ENCODE measurements at places on chromosomes 3 and 15. TPM values are rescaled to one million over a fixed set of nuclear protein-coding genes. Genes with fewer than 3 reads are reported as not detected.

GRCh38 chr3:172272698-172273097 lies 175.6 kb downstream of the GHSR start:
- DNase-seq: peak; percentile 79

DNA sequence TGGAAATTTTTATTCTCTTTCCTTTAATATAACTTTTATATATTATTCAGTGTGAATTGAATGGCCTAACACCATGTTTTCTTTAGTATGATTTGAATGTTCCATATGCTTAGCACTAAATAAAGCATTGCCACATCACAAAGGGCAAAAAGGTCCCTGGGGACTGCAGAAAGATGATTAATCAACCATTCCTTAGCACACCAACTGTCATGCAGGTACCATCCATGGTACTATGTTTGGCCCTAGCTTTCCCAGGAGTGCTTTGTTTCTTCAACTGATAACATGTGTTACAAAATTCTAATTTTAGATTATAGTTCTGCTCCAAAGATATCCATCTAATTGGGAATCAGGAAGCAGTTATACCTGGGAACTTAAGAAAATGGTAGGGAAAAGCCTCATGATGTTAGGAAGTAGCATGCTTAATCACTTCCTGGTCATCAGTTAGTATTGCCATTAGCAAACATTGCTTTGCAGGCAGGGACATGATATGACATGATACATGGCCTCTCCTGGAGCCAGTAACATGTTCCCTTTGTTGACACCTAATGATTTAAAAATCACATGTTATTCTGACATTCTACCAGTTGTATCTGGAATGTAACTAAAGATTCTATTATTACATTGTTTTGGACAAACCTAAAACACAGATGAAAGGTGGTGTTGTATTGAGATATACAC lies 712.6 kb upstream of the GBE1 start:
- no peak for DNase-seq

- DNase-seq: no peak
Measured at GRCh38 chr3:134235577-134236076, 15.0 kb downstream of the RYK start.

DNA sequence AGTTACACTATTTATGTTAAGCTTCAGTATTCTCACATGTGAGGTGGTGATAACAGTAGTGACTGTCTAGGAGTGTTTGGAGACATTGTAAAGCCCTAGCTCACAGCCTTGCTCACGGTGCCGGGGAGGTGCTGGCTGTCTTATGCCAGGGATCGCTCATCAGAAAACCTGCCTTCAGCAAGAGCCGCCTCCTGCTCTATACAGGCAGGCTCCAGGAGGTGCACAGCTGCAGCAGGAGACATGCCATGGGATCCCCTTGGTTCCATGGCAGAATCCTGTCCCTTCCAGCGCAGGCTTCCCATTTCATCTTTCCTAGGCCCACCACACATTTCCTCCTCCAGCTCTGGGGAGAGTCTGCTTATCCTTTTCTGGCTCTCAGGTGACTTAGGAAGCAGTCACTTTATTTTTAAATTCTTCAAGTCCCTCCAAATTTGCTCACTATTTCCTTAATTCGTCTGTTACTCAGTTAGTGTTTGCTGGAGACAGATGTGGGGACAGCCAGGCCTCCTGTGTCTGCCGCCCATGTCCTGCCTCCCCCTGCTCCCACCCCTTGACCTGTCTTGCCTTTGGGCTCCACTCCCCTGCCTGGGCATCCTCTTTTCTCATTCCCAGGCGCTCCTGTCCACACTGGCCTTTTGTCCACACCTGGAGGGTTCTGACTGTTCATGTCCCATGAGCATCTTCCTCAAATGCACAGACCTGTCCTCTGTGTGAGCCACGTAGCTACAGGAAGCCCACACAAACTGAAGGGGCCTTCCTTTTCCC lies 31.7 kb downstream of the SLCO2A1 start:
- DNase-seq: no peak

DNA sequence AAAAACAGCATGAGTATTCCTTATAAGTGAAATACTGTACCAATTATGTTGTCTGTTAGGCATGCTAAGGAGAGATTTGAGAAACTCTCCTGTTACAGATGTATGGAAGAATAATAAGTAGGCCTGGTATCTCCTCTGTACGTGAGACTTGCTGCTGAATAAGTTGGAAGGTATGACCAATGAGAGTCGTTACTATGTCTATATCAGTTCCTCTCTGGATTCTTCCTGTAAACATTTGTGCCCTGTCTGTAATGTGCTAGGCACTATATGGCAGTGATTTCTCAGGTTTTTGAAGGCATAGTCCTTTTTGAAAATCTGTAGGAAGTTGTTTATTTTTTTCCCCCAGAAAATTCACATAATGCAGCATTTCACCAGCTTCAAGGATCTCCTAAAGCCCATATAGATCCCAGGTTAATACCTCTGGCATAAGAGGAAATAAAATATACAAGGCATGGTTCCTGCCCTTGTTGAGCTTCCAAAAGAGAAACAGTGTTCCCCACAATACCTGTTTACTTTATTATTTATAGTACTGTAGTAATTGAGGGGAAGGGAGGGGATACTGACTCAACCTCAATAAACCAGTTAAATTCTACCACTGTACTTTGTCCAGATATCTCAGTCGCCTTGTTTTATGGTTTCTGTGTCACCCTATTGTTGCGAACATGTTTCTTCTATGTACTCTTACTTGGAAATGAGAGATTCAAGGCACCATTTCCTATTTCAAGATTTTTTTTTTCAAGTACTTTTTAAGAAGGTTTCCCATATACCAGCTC lies 28.6 kb downstream of the MAP2K5 start:
- DNase-seq: no peak

- DNase-seq: no peak
Measured at GRCh38 chr15:56042498-56042897, 49.1 kb upstream of the NEDD4 start.

DNA sequence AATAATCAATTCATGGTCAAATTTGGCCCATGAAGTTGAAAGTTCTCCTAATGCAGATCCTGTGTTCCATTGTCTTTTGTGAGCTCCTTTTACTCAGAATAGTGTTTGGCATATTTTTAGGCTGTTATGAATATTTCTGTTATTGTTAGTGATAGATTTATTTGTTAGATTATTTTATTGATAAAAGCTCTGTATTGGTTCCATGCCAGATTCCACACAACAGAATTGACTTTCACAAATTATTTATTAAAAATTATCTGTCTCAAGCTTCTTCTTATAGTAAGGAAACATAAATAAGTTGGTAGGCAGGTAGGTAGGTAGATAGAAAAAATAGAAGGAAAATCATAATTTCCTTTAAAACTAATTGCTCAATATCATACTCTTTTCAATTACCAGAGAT lies 557.4 kb downstream of the CADM2 start:
- DNase-seq: no peak

GRCh38 chr3:96813820-96814650 lies at the start of gene EPHA6:
EPHA6 (plus strand) TSS chr3:96814594.
- DNase-seq: peak; percentile 74

SLC24A5 gene
- not detected for total RNA-seq

DNA sequence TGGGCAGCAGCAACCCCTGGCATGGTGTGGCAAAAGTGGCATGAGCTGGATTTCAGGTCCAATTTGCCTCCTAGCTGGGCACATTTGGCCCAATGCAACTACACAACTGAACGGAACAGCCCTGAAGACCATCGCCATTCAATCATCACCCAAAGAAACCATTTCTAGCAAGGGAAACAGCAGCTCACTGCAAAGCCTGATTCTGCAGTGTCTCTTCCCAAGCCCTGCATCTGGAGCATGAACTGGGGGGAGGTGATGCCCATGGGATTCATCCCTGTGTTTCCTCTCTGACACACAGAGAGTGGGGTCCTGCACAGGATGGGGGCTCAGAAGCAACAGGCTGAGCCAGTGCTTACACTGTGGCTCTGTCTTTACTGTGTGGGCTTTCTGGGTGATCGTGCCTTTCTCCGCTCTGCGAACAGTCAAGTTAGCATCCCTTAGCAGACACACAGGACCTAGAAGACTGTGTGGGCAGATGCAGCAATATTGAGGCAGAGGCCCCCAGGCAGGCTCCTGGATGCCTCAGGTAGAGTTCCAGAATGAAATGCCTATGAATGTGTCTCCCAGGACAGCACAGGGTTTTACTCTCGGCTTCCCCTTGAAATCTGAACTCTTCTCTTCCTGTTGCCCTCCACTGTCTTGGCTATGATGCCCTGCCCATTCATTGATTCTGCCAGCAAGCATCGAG lies 91.1 kb upstream of the ALDH1A3 start:
- no peak for DNase-seq

XYLB gene
- total RNA-seq: 3.6 TPM

SLC27A2 gene
- total RNA-seq: 0.31 TPM

GRCh38 chr3:9405756-9406155 lies 8.3 kb downstream of the SETD5 start:
- no peak for DNase-seq

UROC1 gene
- not detected for total RNA-seq

- no peak for DNase-seq
Measured at GRCh38 chr3:100810671-100811070, 101.4 kb downstream of the TFG start.

GRCh38 chr3:27354161-27354560 lies 15.0 kb downstream of the NEK10 start:
- DNase-seq: no peak

DNA sequence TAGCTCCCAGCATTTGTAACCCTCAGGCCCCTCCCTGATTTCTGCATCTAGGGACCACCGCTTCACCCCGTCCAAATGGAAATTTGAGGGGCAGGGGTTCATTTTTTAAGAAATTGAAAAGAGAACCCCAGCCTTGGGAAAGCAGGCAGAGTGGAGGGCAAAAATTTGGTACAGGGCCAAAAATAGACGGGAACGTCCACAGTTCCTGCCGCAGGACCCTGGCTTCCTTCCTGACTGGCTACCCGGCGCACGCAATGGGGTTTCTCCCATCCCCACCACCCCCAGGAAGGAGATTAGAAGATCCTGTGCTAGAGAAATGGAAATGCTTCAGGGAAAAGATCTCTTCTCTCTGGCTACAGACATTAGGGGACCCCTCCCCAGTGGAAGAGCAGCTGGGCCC lies 20.9 kb downstream of the GP9 start:
- DNase-seq: no peak

MYLK gene
- 52.5 TPM for total RNA-seq

DNA sequence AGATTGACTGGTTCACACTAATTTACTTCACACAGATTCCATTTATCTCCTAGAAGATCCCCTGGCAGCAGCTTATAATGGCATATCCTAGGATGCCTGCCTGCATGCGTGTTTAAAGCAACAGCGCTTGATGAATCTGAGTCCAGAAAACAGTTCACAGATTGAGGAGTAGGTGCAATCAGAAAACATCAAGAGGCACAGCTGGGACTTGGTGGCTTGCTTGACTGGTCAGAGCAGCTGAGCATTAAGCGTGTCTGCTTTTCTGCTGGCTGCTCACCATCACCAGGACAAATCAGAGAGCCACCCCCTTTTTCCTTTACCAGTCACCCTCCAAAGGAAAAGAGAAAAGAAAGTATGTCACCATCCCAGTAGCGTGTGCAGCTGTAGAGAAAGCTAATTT lies 223.6 kb downstream of the WDR72 start:
- peak; percentile 34 for DNase-seq

DNA sequence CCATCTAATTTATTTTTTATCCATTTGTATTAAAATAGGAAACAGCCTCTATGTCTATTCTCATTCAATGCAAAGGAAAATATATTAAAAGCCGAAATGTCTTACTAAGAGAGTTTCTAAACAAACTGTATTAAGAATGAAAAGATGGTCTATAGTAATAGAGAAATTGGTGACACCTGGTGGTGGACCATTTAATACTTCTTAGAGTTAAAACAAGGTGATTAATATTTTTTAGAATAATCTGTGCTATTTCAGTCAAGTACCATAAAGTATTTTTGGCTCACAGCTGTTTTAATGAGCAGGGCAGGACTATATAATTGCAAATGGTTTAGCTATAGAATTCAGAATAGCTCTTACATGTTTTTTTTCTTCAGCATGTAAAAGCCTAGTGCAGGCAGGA lies 55.7 kb downstream of the SYNPR start:
- DNase-seq: no peak

AADAC gene
- total RNA-seq: 5.1 TPM

GORASP1 gene
- 36.3 TPM for total RNA-seq

GRCh38 chr3:185479373-185479945 lies 19.4 kb downstream of the TMEM41A start:
- no peak for DNase-seq

- DNase-seq: no peak
Measured at GRCh38 chr3:182530316-182530715, 263.0 kb upstream of the ATP11B start.

KLF15 gene
- total RNA-seq: 12.1 TPM

GRCh38 chr15:77637851-77638692 lies 5.4 kb upstream of the LINGO1 start:
- no peak for DNase-seq

ANKRD63 gene
- total RNA-seq: 2.4 TPM

Measured in tongue (tissue), 3 donors.